ENCODE measurements at places on chromosomes 16 and 17.

DNA sequence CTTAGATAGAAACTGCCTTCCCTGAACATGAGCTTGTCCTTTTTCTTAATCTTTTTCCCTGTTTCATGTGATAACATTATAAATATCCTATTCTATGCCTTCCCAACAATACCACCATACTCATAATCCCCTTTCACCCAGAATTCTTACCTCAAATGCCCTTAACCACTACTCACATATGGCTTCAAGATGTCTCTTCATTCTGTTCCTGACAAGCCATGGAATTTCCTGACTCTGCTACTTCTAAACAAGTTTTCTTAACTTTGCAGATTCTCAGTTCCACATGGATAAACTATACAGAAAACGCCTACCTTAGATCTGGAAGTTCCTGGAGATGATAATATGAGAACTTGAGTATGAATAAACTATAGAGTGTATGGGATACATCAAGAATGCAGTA is 1217.8 kb downstream of the CDH8 start:
- no peak for DNase-seq

GRCh38 chr16:82859662-82860061 is 232.9 kb downstream of the CDH13 start:
- DNase-seq = no peak

DNA sequence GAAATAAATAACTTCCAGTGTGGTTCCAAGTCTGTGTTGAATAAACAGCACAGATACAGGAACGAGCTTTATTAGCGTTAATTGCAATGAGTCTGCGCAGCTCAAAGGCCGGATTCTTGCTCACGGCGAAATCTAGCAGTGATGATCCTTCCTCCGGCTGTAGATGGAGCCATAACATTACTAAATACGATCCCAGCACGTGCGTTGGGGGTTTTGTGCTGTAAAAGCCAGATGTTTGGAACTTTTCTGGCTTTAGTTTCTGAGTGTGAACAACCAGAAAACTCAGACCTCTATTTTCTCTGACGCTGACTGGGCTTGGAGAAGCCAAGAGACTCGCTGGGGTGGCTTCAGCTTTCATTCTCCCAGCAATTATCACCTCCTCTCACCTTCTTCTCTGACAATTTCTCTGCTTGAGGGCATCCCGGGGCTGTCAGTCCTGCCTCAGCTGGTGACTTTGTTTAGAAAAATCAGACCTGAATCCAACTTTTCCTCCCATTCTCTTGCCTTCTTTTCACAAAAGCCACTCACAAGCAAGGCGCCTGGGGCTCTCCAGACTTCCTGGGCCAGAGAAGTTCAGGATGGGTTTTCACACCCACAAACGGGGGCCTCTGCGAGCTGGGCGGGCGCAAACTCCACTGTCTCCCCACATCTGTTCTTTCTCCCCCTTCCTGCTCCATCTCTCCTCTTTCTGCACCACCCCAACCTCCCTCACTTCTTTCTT is 47.1 kb upstream of the AKTIP start:
- DNase-seq = peak; percentile 49

DNA sequence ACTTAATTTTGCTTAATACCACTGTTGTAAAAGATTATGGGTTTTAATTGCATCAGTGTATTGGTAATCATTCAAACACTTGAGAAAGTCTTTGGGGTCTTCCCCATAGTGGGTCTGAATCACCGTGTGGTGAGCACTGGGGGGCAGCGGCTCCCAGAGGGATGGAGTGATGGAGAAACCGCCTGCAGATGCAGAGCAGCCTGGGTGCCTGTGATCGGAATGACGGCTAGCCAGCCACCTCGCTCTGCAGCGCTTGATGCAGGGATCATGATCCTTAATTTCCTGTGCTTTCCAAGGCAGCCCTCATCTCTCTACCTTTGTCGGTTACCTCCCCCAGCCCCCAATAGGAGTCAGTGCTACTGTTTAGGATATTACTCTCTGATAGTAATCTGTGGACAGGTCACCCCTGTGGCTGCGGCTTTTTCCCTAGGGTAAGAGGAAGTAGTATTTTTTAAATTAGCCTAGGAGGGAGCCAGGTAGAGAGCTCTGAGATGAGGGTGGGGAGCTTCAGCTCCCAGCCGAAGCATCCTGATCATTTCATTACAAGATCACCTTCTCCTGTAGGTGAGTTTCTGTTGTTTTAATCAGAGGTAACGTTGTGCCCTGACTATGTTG is 135.6 kb downstream of the MSI2 start:
- DNase-seq = no peak

DNA sequence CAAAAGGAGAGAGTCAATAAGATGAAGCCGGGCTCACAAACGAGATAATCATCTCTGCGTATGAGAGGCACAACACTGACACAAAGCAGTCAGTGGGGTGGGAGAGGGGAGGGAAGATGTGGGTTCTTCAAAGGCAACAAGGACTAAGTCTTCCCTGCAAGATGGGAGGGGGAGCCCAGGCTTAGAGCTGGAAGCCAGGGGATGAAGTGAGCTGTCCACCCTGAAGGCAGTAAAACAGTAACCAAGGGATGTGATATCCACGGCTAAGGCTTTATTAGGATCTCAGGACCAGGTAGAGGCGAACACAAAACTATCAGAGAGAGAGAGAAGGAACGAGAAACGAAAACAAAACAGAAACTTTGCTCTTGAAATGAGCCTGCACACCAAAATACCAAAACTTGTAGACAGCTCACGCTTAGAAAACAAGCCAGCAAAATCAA is 115.9 kb downstream of the DYNLRB2 start:
- peak; percentile 28 for DNase-seq

DNA sequence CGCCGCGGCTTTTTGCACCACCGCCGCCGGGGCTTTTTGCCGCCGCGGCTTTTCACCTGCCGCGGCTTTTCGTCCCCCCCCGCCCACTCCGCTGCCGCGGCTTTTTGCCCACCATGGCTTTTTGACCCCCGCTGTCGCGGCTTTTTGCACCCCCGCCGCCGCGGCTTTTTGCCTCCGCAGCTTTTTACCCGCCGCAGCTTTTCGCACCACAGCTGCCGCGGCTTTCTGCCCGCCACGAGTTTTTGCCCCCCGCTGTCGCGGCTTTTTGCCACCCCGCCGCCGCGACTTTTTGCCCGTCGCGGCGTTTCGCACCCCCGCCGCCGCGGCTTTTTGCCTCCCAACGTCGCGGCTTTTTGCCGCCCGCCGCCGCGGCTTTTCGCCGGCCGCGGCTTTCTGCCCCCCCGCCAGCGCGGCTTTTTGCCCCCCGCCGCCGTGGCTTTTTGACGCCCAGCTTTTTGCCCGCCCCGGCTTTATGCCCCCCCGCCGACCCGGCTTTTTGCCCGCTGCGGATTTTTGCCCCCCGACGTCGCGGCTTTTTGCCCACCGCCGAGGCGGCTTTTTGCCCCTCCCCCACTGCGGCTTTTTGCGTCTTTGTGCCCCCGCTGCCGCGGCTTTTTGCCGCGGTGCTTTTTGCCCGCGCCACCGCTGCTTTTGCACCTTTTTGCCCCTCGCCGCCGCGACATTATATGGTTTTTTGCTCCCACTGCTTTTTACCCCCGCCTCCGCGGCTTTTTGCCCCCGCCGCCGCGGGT is 1343.6 kb downstream of the TP53TG3F start:
- DNase-seq = no peak

DNA sequence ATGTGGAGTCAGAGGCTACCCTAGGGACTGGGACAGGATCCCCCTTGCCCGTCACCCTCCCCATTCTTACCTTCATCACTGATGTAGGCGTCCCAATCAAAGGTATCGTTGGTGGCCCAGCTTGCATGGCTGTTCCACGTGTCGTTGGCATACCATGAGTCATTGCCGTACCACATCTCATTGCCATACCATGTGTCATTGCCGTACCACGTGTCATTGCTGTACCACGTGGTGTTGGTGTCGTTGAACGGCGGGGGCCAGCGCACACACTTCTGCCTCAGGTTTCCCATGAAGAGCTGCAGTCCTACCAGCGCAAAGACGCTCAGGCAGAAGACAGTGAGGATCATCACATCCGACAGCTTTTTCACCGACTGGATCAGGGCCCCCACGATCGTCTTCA is 4.8 kb downstream of the SCN4A start:
- DNase-seq = no peak

GRCh38 chr16:77548151-77548550 is 113.3 kb upstream of the ADAMTS18 start:
- no peak for DNase-seq

DNA sequence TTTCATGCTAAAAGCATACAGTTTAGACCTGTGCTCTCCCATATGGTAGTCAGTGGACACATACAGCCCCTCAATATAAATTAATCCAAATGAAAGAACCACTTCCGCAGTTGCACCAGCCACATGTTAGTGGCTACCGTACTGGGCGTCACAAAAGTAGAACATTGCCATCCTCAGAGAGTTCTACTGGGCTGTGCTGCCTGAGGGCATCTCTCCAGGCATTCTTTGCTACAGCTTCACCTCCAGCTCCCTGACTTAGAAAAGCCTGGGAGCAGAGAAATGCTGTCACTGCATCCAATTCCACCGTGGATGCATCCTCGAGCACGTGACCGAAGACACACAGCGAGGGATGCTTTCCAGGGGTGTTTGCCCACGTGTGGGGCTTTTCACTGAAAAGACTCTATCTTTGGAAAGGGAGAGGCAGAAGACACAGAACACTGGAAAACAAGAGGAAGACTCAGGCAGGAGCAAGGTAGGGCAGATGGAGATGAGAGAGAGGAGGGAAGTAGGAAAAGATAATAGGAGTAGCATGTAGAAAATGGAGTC is 86.4 kb downstream of the GAS7 start:
- DNase-seq = no peak

GRCh38 chr17:43176119-43176570 is 5.1 kb downstream of the NBR1 start:
- no peak for DNase-seq

- DNase-seq = no peak
Observed at GRCh38 chr17:75096082-75096625, 8.4 kb downstream of the SLC16A5 start.

GRCh38 chr17:70271200-70271599 is 101.9 kb downstream of the KCNJ2 start:
- DNase-seq = no peak

Measured in stimulated activated CD4-positive, alpha-beta T cell treated with anti-CD3 and anti-CD28 coated beads, Interleukin-2, amount 100 ng/mL, for 24 hours (primary cell).